ENCODE measurements at places on chromosomes 16 and 17.

GRCh38 chr17:48993305-48993704, 3.9 kb upstream of the IGF2BP1 start:
- no peak for DNase-seq

DNA sequence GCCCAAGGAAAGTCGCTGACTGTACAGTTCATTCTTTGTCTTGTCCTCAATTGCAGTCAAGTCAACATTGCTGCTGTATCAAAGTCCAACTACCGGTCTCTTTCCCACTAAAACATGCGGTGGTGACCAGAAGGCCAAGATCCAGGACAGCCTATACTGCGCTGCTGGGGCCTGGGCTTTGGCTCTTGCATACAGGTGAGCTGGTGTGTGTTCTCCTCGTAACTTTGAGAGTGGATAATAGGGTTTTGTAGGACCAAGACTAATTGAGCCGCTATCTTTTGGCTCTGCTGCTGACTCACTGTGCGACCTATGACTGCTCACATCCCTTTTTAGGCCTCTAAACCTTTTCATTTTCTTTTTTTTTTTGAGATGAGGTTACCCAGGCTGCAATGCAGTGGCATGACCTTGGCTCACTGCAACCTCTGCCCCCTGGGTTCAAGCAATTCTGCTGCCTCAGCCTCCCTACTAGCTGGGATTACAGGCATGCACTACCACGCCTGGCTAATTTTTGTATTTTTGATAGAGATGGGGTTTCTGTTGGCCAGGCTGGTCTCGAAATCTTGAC, 38.7 kb downstream of the PHKB start:
- no peak for DNase-seq

GRCh38 chr16:86953631-86954391, 363.4 kb downstream of the C16orf95 start:
- DNase-seq: no peak

GRCh38 chr16:88722784-88723506, 16.6 kb downstream of the CTU2 start:
- DNase-seq: no peak

DNA sequence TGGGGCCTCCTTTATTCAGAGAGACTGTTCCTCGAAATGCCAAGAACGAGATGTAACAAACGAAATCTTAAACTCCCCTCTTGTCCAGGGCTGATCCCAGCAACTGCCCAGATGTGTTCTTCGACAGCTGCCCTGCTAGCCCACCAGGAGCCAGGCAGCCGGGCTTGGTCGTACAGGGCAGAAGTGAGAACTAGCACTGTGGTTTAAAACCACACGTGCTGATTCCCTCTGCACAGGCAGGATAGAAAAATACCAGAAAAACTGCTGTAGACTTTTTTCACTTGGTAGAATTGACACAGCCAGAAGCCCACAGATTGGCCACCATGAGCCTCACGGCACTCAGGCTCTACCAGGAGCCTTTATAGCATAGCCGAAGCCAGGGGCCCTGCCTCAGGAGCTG, 33.1 kb downstream of the PLD6 start:
- DNase-seq: no peak

GRCh38 chr17:63438092-63439051, 7.7 kb downstream of the CYB561 start:
- no peak for DNase-seq

- DNase-seq: peak; percentile 56
These were observed 698 bp downstream of the UBE2G1 start for GRCh38 chr17:4365628-4366326.

DNA sequence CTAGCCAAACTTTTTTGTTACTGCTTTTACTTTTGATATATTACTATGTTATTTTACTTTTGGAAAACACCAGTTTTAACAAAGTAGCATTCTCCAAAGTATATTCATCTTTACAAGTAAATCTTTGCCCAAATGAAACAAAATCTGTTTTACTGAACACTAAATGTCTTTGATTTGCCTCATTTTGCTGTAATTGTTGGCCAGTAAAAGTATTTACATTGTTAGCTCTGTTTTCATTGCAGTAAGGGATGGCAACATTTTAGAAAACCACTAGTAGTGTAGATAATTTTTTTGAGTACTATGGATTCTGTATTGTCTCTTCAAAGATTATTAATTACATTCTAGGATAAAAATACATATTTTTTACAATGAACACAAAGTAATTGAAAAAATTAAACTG, 10.6 kb downstream of the SNTB2 start:
- DNase-seq: no peak

DNA sequence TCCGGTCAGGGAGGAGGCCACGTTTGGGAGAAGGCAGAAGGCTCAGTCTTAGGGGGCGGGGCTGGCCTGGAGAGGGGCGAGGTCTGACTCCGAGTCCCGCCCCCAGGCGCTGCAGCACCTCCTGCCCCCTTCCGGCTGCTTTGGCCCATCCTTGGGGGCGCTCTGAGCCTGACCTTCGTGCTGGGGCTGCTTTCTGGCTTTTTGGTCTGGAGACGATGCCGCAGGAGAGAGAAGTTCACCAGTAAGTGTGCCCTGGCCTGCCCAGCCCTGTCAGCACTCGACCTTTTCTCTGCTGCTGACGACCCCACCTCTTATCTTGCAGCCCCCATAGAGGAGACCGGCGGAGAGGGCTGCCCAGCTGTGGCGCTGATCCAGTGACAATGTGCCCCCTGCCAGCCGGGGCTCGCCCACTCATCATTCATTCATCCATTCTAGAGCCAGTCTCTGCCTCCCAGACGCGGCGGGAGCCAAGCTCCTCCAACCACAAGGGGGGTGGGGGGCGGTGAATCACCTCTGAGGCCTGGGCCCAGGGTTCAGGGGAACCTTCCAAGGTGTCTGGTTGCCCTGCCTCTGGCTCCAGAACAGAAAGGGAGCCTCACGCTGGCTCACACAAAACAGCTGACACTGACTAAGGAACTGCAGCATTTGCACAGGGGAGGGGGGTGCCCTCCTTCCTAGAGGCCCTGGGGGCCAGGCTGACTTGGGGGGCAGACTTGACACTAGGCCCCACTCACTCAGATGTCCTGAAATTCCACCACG, 1.5 kb downstream of the TNFRSF12A start:
- peak; percentile 94 for DNase-seq

GRCh38 chr16:14539156-14539555, 90.9 kb downstream of the PARN start:
- no peak for DNase-seq

DNA sequence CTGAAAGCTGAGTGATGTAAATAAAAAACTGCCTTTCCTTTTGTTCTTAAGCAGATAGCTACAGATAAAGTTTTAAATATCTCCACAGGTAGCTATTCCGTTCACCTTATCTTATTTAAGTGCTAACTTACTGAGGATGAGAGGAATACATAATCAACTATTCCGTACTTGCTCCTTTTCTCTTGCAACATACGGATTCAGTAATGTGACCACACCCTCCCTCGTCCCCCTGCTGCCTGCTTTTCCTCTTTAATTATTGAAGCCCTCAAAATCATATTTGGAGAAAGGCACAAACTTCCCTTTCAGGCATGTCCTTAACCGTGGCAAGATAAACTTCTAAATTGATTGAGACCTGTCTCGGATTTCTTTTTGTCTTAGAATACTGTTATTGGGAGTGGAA, 101.4 kb downstream of the MAP2K4 start:
- DNase-seq: no peak

DNA sequence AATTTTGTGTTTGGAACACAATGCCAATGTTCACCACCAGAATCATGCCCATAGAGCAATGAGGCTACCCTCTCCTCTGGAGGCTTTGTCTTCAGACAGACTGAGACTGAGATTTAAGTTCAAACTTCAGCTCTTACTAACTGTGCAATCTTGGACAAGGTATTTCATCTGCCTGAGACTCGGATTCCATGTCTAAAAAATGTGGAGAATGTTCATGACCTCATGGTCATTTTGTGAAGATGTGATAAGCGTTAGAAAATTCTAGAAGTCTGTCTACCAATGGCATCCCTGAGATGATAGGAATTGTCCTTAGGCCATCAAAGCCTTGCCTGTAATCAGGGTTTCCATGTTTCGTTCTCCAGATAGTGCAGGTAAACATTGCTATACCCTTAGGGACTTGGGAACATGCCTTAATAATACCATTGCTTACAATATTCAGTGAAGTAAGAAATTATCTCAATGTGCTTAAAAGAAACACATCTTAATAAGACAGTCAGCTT, 388.2 kb upstream of the MAF start:
- DNase-seq: no peak

DNA sequence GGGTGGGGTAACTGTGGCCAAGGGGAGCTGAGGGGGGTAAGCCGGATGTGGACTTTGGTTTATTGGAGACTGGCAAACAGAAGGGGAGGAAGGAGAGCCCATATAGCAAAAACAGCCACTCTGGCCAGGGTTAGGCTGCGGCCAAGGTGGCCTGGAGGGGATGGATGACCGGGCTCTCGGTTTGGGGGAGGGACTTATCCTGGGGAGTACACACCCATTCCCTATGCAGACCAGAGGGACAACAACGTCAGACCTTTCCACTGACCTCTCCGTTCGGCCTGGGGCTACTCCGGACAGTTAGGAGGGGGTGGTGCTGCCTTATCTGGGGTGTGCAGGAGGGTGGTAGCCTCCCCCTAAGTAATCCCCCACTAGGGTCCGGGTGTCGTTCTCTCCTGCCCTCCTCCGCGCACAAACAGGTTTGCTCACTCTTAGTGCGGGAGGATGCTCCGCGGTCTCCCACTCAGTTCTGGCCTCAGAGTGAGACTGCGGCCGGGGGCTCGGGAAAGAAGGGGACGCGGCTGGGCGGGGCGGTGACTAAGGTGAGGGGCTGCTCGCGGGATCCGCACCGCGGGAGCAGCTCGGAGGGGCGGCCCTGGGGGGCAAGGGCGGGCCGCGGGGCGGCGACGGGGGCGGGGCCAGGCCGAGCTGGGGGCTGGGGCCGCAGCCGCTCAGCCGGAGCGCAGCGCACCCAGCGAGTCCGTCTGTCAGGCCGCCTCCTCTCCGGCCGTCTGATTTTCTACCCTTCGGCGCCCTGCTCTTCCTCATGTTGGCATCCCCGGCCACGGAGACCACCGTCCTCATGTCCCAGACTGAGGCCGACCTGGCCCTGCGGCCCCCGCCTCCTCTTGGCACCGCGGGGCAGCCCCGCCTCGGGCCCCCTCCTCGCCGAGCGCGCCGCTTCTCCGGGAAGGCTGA, at the start of gene WNK4:
TSS of gene WNK4 (plus strand) at position 675 of the 915 bp plus-strand sequence. CDS start at position 764, 89 bp downstream.
- peak; percentile 16 for DNase-seq

DNA sequence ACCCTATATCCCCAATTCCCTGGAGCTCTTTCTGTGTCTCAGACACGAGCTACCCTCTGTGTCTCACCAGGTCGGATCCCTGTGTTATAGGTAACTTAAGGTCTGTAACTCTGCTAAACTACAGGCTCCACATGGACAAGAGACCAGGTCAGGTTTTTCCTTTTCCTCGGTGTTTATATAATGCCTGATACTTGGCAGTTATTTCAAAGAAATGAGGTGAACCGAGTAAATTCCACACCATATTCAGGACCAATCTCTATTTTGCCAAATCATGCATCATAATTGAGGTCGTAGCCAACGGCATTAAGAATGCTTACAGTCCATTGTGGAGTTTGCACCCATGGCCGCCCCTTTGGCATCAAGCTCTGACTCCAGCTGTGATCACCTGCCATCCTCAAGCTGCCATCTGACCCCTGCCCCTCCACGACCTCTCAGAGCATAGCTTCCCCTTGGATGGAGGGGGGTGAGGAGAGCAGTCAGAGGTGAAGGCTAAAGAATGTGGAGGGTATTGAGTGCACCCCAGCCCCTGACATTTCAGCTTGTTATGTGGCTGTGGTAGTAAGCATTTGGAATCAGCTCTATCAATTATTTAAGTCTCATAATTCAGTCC, 434.7 kb upstream of the RBFOX1 start:
- DNase-seq: no peak

DNA sequence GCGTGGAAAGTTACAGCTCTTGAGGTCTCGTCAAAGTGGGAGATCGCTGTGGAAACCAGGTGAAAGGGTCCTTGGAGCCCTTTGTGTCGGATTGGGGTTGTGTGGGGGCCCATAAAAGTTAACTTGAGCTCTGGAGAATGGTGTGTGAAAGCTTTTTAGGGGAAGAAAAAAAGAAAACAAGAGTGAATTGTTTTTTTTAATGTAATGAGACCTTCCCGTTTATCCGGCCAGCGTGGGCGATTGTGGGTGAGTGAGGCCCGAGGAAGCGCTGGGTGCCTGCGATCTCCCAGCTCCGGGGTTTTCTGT, 150.6 kb downstream of the MSI2 start:
- DNase-seq: no peak

DNA sequence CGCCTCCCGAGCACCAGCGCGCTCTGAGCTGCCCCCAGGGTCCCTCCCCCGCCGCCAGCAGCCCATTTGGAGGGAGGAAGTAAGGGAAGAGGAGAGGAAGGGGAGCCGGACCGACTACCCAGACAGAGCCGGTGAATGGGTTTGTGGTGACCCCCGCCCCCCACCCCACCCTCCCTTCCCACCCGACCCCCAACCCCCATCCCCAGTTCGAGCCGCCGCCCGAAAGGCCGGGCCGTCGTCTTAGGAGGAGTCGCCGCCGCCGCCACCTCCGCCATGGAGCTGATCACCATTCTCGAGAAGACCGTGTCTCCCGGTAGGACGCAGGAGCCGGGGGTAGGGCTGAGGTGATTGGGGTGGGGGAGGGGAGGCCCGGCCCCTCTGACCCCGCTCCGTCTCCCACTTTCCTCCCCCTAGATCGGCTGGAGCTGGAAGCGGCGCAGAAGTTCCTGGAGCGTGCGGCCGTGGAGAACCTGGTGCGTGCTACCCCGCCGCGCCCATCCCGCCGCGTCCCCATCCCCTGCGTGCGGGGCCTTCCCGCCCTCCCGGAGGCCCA, 329 bp downstream of the KPNB1 start:
- DNase-seq: no peak

- DNase-seq: no peak
These were observed 609.4 kb upstream of the CDH5 start for GRCh38 chr16:65757064-65757463.

DNA sequence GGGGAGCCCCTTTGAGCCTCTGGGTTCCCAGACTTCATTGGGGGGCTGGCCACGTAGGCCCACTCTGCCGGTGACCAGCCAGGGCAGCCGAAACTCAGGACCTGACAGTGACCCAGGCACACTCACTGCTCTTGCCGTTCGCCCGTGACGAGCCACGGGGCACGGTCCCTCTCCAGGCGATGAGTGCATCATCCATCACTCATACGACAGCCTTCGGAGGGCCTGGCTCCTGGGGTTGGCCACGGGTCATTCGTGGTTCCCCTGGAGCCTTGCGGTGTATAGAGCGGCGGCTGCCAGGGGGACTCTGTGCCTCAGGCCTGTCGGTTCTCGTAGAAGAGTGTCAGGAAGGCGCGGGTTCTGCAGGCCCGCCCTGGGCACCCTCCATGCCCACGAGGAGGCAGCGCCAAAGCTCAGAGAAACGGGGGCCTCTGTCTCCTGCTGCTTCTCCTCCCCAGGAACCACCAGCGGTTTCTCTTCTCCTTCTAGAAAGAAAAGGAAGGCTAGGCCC, 11.2 kb upstream of the NUDT16L1 start:
- DNase-seq: no peak

DNA sequence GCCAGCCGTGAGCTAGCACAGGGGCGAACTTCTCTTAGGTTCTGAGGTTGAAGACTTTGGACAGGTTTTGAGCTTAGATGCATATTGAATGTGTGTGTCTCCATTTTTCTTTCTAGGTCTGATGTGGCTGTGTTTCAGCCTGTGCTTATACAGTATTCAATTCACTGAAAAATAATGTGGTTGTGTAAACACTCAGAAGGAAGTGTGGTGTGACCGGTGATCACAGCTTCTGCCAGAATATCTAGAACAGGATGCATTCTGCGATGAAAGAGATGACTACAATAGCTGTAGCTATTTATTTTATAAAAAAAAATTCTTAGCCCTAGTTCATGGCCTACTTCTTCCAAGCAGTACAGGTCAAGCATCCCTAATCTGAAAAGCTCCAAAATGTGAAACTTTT, 64.4 kb downstream of the MAP2K6 start:
- no peak for DNase-seq
